NCI-H446 (cell line): ENCODE measurements at places on chromosomes 6 and 20.

DNA sequence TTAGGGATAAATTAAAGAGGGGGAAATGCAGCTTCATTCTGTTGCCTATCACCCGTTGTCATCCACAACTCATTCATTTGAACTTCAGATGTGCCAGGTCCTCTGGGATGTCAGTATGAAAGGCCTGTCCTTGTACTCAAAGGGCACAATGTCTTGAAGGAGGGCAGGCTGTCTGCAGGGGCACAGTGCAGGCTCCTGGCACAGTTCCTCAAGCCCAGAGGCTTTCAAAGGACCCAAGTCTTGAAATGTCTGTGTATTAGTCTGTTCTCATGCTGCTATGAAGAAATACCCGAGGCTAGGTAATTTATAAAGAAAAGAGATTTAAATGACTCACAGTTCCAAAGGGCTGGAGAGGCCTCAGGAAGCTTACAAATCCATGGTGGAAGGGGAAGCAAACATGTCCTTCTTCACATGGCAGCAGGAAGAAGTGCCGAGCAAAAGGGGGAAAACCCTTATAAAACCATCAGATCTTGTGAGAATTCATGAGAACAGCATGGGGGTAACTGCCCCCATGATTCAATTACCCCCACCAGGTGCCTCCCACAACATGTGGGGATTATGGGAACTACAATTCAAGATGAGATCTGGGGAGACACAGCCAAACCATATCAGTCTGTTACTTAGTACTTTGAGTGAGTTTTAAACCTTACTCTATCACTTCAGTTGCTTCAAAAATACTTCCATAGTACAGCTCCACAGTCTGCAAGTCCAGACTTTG lies 9.4 kb downstream of the SNX9 start:
- no peak for DNase-seq

DNA sequence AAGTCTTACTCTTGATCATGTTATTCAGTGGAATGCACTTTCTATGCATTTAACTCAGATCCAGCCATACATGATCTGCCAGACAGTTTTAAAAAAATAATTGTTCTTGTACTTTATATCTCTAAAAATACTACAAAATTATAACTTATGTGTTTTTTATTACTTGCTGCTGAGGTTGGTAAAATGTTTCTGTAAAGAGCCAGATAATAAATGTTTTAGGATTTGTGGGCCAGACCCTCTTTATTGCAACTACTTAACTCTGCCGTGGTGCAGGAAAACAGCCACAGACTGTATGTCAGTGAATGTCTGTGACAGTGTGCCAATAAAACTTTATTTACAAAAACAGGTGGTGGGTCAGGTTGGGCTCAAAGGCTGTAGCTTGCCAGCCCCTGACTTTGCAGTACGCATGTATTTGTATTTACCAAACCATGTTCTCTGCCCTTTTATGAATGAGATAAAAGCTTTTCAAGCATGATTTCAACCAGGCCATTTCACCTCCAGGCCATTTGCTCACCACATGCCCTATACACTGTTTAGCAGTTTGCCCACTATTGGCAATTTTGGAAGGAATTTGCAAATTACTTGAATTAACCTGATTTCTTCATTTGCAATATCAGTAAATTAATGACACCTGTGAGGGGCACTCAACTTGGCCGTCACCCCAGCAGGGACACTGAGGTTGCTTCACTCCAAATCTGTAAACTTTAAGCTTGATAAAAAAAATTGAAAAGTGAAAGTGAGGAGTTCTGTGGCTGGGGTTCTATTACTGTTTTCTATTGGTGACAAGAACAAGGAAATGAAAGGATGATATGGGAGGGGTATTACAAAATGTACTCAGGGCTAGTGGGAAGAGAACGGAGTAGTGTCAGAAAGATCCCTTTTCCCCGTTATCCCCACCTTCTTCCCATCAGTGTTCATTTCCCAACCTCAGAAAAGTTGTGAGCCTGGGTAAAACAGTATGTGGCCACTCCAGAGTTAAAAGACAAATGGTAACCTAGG lies 133.4 kb downstream of the CEBPB start:
- no peak for DNase-seq

- DNase-seq, result no peak
Measured at GRCh38 chr6:159092631-159093030, 47.8 kb upstream of the TAGAP start.

DNA sequence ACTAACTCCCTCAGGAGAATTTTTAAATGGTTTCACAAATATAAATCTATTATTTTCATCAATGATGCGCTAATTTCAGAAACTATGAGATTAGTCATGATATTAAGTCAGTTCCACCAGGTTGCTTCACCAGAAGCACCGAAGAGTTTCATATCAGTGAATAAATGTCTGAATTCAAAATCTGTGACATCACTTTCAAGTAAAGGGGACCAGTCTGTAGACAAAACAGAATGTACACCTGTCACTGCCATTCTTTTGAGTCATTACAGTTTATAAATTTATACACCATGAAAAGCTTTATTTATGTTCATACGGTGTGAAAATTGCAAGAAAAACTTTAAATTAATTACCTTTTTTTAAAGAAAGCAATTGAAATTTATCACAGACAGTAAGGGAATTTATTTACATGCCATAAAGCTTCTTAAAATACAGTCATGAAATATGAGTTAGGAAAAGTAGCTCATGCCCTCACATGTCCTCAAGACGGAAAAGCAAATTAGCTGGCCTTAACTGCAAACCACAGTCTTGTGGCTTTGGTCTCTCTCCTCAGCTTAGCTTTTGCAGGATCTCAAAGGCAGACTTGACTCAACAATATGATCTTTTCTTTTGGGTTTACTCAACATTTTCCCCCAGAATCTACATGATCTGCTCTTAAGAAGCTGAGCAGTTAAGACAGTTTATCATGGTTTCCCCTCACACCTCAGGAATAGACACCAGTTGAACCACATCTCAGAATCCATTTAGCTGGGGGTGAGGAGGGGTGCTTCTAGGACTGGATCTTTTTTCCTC lies 177.7 kb upstream of the MCHR2 start:
- no peak for DNase-seq

GRCh38 chr6:168554472-168554871 lies 113.5 kb downstream of the SMOC2 start:
- no peak for DNase-seq

DNA sequence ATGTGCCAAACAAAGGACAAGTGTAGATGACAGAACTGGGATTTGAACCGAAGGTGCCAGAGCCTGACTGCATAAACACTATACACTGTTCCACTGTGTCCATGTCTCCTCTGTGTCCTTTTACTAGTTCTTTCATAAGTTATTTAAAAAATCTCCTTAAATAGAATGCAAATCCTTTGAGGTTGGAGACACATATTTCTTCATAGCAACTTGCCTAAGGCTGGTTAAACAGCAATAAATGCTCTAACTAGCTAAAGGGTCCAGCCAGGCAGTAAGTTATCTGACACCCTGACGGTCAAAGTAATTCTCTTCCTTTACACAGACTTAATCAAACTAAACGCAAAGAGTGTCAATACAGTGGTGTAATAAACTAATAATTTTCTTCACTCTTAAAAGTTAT lies 76.2 kb upstream of the TRAF3IP2 start:
- DNase-seq, result no peak

DNA sequence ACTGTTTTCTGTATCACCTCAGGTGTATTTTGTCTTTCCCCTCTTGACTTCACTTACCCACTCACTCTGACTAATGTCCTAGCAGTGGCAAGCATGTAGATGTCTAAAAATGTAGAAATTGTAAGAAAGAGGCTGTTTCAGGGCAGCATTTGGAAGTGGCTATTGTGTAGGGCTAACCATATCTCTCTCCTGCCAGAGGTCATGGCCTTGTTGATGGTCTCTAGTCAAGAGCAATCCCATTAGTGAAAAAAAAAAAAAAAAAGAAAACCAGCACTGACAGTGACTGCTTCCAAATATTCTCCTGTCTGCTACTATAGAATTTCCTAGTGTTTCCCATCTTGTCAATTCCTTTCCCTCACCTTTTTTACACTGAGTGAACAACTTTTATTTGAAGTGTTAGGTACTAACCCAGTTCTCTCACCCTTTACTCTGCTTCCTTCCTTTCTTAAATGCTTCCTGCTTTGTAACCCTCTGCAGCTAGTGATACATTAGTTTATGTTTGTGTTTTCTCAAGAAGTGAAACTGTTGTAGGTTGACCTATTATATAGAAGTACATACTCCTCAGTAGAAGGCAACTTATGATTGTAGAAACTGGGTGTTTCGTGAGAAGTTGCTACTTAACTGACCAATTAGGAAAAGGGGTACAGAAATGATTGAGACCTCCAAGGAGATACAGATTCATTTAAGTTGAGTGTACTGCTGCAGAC lies 174.1 kb upstream of the PTPRK start:
- DNase-seq, result no peak

GRCh38 chr6:109082188-109082577 lies 12.5 kb downstream of the SESN1 start:
- DNase-seq, result no peak

DNA sequence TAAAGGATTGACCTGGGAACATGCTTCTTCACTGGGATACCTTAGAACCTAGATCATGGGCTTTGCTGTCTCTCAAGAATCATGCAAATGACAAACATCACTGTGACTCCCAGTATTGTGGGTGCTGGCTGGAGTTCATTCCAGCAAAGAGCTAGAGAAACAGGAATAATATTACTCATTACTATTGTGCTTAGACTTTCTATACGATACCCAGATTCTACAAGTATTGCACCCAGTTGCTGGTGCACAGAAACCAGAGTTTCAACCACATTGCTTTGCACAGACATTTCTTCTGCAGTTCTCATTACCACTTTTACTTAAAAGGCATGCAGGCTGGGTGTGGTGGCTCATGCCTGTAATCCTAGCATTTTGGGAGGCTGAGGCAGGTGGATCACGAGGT lies 220.4 kb upstream of the ZNF217 start:
- DNase-seq, result no peak

DNA sequence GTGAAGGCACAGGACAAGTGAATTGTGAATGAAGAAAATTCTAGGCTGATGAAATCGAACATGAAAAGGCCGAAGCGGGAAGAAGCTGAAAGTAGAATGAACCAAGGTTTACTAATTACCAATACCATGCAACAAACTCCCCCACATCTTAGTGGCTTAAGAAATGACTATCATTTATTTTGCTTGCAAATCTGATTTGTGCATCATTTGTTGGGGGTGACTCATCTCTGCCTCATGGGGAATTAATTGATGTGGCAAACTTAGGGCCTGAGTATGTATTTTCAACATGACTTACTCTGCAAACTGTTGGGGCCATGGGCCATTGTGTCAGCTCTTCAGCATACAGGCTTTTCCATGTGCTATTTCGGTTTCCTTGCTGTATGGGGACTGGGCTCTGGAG lies 26.8 kb downstream of the PPP1R14C start:
- DNase-seq, result no peak

DNA sequence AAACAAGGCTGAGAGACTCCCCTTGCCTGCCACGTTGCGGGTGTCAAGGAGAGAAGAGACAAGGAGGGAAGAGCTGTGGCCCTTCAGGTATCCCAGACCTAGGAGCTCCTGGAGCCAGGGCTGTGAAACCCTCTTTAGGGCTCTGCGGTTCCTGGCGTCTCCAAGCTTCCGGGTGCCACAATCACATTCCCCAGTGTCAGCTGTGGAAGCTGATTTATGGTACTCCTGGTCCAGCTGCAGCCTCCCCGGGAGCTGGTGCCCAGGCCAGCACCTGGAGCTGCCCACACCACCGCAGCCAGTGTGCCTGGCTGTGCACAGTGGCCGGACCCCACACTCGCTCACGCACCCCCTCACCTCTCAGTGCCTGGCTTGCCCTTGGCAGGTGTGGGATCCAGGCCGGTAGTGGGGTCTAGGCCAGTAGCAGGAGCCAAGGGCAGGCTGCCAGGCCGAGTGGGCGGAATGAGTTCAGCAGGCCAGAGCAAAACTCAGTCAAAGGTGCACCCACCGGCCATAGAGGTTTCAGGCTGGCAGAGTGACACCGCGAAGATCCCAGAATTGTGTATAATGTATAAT lies 58.9 kb upstream of the L3MBTL3 start:
- DNase-seq, result no peak

- no peak for DNase-seq
Measured at GRCh38 chr6:82030301-82030700, 217.2 kb downstream of the IBTK start.

GRCh38 chr6:81969814-81970213 lies 217.3 kb upstream of the TENT5A start:
- no peak for DNase-seq

DNA sequence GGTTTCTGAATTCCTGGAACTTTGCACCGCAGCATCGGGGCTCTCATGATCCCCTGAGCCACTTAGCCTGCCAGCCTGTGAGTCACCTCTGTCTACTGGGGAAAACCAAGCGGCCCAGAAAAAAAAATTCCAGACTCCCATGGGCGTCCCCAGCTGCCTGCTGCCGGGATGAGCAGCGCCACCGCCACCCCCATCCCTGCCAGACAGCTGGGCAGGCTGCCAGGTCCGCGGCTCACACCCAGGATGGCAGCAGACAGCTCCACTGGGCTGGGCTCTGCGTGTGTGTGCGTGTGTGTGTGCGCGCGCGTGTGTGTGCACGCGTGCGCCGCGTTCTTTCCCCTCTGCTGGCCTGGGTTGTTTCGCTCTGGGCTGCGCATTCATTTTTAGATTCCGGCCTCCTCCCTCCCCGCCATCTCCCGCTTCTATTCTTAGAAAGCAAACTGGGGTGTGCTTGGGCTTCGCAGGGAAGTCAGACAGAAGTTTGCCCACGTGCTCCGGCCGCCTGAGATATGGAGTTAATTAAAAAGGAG lies 38.9 kb upstream of the PMEPA1 start:
- DNase-seq, result peak; percentile 63

GRCh38 chr20:52806918-52807317 lies 165.2 kb upstream of the TSHZ2 start:
- no peak for DNase-seq

DNA sequence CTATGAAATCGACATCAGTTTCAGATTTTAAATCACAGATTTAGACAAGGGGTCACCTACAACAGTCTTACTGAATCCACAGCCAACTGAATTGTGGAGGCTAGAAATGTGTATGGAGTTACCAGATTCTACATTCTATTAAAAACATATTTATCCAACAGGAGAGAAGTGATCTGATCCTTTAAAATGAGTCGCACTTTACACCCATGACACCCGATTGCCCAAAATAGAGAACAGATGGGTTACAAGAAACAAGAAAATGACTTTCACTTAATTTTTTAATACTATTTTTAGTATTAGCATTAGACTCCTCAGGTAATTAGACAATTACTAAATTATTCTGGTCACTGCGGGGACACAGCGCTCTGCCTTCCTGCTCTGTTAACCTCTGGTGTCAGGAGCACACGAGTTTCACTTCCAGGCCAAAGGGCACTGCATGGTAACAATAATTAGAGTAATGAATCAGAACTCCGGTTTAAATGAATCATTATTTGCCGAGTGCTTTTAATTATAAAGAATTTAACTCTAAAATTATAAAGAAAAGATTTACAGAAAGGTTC lies 108.6 kb downstream of the ATP9A start:
- DNase-seq, result no peak

GRCh38 chr6:141403827-141404226 lies 728.9 kb upstream of the GJE1 start:
- DNase-seq, result no peak

- DNase-seq, result peak; percentile 60
Measured at GRCh38 chr6:5457041-5457440, 195.7 kb downstream of the FARS2 start.

- no peak for DNase-seq
Measured at GRCh38 chr6:1328129-1328800, 16.4 kb downstream of the FOXQ1 start.
